ENCODE measurements at places on chromosomes 7 and 10.

- DNase-seq: no peak
These were observed 22.2 kb upstream of the PDLIM1 start for GRCh38 chr10:95312986-95313495.

GRCh38 chr10:131675104-131675503, 225.7 kb upstream of the PPP2R2D start:
- DNase-seq: no peak

DNA sequence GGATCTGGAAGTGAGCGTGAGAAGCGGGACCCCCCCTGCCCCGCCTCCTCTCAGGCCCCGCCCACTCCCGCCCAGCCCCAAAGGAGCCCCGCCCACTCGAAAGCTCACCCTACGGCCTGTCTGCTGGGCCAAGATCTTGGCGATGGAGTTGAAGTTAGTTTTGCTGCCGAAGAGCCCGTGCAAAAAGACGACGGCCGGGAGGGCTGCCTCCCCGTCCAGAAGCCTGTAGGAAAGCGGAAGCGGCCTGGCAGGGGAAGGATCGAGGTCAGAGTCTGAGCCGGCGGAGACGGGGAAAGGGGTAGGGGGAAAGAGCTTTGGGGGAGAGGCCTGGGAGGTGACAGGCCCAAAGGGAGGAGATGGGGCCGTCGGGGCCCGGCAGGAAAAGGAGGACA, 386 bp downstream of the ABHD11 start:
- peak; percentile 48 for DNase-seq

- DNase-seq: no peak
These were observed 174.9 kb downstream of the GRID1 start for GRCh38 chr10:86191686-86192085.

GRCh38 chr10:79417731-79418130, 27.7 kb downstream of the ZCCHC24 start:
- DNase-seq: no peak

GRCh38 chr7:38307640-38308039, 34.2 kb upstream of the TARP start:
- DNase-seq: no peak

- DNase-seq: no peak
These were observed 94.3 kb downstream of the UBE2H start for GRCh38 chr7:129858490-129858889.

DNA sequence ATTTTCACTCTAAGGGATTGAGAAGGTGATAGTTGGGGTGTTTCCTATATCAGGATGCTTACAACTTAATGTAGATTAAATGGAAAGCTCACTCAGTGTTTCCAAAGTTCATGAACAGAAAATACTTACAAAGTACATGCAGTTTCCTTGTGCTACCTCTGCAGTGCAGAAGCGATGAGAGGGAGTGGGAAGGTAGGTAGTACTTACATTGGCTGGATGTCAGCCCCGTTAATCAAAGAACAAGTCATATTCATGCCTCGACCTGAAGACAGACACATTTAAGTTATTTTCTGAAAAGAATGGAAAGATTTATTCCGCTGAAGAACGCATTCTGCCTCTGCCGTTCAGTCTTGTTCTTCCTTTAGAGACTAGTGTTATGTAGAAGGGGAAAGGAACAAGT, 93.1 kb downstream of the ZMYND11 start:
- no peak for DNase-seq

- DNase-seq: no peak
These were observed 283.7 kb downstream of the ZEB1 start for GRCh38 chr10:31602541-31603234.

DNA sequence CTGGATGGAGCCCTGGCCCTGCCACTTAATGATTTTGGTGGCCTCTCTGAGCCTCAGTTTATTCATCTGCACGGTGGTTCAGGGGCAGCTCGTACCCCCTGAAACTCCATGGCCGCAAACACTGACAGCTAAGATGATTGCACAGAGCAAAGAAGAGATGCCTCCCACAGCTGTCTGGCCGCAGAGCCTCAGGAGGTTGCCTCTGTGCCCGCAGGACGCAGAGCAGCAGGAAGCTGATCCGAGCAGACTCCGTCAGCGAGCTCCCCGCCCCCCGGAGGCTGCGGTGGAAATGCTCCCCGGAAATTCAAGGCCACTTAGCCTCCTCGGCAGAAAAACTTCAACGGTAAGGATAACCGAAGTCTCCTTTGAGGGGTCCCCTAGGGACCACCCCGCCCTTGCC, 30.2 kb upstream of the C10orf53 start:
- DNase-seq: no peak

GRCh38 chr7:135147341-135147898, 452 bp upstream of the TMEM140 start:
- DNase-seq: no peak
